ENCODE measurements at places on chromosomes 11 and 22.
A peak's percentile ranks its signal among the peaks of the same experiment; 100 is the strongest.

GRCh38 chr11:20397281-20397680 is 9.8 kb downstream of the PRMT3 start:
- peak; percentile 90 for DNase-seq

GRCh38 chr11:88359541-88359940 is 22.0 kb upstream of the CTSC start:
- DNase-seq = peak; percentile 83

GRCh38 chr11:86919557-86920210 is 35.5 kb downstream of the FZD4 start:
- peak; percentile 77 for DNase-seq

- DNase-seq = no peak
These were observed 19.3 kb upstream of the CSRP3 start for GRCh38 chr11:19220903-19221724.

- peak; percentile 5 for DNase-seq
These were observed 93.9 kb upstream of the CSNK2A3 start for GRCh38 chr11:11446967-11447366.

DNA sequence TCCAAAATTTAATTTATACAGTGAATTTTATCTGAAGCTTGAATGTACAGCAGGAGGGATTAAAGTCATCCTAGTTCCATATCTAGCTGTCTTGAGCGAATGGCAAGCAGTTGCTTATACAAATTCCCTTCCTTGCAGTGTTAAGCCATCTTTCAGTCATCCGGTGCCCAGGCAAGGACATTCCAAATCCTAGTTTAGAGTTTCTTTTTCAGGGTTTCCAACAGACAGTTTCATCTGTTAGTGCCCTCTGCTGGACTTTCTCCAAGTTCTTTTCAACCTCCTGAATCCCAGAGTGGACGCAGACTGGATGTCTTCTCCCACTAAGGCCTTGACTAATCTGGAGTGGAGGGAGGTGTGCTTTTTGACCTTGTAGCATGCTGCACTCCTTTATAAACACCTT is 45.4 kb downstream of the GRAMD1B start:
- no peak for DNase-seq

GRCh38 chr11:96388891-96389719 is 607 bp downstream of the CCDC82 start:
- DNase-seq = peak; percentile 78

DNA sequence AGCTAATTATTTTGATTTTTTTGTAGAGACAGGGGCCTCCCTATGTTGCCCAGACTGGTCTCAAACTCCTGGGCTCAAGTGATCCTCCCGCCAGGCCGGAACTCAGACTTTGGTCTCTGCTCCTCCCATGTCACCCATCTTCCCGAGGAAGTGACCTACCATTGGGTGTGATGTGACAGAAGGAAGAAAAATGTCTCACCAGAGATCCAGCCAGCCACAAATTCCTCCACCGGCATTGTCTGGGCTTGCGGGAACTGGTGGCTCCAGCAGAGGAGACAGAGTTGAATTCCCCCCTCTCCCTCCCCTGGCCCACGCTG is 772 bp downstream of the SLC25A45 start:
- peak; percentile 80 for DNase-seq

DNA sequence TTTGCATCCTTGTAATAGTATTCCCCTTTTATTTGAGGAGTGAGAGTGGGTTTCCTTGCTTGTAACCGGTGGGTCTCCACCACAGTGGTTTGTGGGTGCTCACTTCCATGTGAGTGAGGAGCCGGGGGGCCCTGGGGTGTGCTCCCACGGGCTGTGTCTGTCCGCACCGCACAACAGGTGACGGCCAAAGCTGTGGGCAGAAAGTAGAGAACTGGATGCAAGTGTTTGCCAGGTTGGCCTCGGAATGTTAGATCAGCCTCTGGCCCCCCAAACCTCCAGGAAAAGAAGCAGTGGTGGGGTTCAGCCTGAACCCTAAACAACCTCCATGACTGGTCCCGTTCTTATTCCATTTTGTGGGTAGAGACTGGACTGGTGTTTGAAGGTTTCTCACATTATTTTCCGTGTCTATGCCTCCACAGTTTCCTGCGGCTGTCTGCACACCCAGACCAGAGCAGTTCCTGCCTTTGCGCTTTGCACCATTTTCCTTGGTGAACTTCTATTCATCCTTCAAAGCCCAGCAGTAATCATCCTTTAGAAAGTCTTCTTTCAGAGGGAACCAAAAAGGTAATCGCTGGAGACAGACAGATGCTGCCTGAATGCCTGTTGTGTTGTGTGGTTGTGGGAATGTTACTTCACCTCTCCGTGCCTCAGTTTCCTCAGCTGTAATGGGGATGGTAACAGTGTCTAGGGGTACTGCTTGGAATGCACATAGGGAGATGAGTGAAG is 77.2 kb downstream of the MYEOV start:
- no peak for DNase-seq

DNA sequence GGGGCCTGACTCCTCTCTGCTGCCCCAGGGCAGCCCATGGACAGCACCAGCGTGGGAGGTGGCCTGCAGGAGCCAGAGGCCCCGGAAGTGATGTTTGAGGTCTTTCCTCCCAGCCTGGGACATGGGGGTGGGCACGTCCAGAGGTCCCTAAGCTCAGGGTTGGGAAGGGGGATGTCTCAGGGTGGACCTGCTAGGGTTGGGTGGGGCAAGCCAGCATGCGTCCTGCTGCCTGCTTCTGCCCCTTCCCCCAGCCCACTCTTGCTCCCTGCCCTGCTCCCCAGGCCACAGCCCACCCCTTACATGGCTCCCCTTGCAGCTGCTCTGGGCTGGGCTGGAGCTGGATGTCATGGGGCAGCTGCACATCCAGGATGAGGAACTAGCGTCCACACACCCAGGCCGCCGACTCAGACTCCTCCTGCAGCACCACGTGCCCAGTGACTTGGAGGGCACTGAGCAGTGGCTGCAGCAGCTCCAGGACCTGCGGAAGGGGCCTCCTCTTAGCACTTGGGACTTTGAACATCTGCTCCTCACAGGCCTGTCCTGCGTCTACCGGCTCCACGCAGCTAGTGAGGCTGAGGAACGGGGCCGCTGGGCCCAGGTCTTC is 1.3 kb downstream of the FAM180B start:
- peak; percentile 88 for DNase-seq

DNA sequence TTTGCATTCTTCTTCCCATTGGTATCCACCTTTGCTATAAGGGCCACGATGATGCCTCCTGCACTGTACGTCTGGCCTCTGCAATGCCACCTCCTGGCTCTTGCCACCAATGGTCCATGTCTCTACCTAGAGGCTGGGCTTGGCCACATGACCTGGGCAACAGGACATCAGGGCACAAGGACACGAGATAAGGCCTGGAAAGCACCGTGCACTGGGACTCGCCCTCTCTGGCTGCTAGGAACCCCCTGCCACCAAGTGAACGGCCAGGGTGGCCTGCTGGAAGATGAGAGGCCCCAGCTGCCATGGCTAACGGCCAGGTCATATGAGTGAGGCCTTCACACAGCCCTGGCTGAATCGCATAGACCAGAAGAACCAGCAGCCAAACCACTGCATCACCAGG is 87.4 kb downstream of the TRMU start:
- DNase-seq = no peak

- no peak for DNase-seq
These were observed 59.6 kb downstream of the HIRA start for GRCh38 chr22:19371893-19372292.

DNA sequence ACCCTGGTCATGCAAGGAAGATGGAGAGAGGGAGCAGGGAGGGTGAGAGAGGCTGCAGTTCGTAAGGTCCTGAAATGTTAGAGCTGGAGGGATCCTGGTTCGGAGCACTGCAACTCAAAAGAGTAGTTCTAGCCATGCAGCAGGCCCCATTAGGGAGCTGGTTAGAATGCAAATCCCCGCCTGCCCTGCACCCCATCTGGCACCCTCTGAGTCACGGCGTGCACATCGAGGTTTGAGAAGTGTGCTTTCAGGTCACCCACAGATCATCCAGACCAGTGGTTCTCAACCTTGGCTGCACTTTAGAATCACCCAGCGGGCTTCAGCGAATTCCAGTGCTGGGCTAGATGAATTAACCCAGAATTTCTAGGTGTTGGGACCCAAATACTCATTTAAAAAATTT is 48.2 kb downstream of the ST3GAL4 start:
- DNase-seq = no peak

DNA sequence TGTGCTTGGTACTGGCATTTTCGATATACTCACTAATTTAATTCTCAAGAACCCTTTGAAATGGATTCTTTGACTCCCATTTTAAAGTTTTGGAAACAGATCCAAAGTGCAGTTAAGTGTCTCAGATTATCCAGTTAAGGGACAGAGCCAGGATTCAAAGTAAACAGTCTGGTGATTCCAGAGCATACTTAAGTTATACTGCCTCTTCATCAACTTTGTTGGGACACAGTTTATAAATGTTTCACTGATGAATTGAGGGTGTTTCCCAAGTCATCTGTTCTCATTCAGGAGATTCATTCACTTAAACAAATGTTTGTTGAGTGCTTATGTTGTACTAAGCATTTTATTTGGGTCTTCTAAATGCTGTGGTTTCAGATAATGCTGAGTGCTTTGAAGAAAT is 17.1 kb downstream of the KDM2A start:
- DNase-seq = no peak

DNA sequence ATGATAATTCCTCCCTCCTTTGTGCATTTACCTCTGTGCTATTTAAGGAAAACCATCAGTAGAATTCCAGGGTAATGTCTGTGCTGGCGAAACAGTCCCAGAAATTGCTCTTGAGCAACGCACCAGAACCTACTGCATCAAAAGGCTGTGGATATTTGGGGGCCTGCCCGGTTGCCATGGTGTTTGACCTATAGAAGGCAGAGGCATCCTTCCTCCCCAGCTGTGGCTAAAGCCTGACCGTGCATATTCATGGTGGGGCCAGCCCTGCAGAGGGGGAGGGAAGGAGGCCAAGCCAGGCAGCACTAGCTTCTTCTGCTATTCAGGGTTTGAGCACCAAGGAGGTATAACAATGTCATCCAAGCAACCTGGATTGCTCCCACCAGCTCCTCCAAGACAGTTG is 215.0 kb upstream of the E2F8 start:
- DNase-seq = no peak

DNA sequence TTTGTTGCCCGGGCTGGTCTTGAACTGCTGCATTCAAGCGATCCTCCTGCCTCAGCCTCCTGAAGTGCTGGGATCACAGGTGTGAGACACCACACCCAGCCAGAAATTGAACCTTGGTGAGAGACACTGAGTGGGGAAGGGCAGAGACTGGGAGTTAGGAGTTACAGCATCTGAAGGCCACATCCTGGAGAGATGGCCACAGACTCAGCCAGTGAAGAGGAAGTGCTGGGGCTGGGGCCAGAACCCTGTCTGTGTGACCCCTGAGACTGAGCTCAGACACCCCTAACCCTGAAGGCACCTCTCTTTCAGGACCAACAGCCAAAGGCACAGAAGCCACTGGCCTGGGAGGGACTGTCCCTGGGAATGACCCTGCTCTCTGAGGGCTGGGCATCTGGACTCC is 33.8 kb downstream of the TXN2 start:
- DNase-seq = peak; percentile 61

- no peak for DNase-seq
These were observed 75.1 kb upstream of the SESN3 start for GRCh38 chr11:95306123-95306522.

GRCh38 chr11:73152861-73153483 is 10.9 kb upstream of the FCHSD2 start:
- DNase-seq = no peak

GRCh38 chr11:75191330-75191717 is 40.4 kb downstream of the SLCO2B1 start:
- DNase-seq = no peak

DNA sequence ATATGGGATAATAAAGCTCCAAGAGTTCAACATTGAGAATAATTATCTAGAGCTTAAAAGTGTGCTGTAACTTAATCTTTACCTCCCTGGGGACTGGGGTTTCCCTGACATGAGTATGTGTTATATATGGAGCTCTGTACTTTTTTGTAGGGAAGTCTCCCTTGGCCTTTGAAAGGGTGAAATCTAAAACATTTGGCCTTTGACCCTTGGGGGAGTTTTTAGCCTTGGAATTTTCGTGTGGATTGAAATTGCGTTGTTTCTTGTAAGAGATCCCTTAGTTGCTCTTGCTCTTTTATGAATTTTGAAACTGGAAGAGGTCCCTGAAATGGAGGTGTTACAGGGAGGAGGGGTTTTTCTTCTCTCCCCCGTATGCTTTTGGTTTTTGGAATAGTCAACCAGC is 450.0 kb downstream of the NELL1 start:
- no peak for DNase-seq

- DNase-seq = no peak
These were observed 91.6 kb upstream of the PARVA start for GRCh38 chr11:12285811-12286222.

GRCh38 chr11:117413616-117414015 is 86.0 kb downstream of the CEP164 start:
- no peak for DNase-seq

- DNase-seq = no peak
These were observed 14.1 kb downstream of the FGF19 start for GRCh38 chr11:69689484-69690319.

- DNase-seq = no peak
These were observed 137.7 kb downstream of the CRYBB2 start for GRCh38 chr22:25357132-25357455.

DNA sequence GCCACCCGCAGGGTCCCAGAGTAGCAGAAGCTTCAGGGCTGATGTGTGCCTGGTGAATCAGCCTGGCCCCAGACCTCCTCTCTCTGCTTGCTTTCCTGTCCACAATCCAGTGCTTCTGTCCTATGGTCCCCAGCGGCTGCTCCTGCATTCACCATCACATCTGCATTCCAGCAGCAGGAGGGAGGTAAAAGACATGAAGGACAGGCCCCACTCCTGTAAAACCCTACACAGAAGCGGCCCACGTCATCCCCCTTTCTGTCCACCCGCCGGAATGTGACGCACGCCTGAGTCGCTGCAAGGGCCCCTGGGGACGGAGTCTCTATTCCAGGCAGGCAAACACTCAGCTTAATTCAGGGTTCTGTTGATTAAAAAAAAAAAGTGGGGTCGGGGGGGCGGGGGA is 58.3 kb downstream of the CDKN1C start:
- DNase-seq = no peak

GRCh38 chr11:13327421-13327820 is 49.8 kb downstream of the BMAL1 start:
- no peak for DNase-seq

DNA sequence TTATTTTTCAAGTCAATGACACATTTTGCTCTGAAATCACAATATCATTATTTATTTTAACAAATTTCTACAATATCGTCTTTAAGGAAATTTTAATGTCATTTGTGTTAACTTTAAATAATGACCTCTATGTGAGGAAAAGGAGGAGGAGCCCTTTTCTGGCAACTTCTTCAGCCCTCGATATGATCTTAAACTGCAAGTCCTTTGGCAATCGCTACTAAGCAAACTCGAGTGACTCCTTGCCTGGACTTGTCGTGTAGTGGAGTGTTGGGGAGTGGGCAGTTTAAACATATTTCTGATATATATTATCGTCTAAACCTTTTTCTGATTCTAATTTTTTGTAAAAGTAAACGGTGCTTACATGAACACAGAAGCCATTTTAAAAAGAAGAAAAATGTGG is 16.7 kb downstream of the ETS1 start:
- DNase-seq = no peak

- DNase-seq = no peak
These were observed 118.4 kb upstream of the SESN3 start for GRCh38 chr11:95349345-95349942.

GRCh38 chr11:130635937-130636630 is 187.6 kb downstream of the ADAMTS15 start:
- DNase-seq = no peak

GRCh38 chr11:69337211-69337721 is 43.3 kb downstream of the MYEOV start:
- no peak for DNase-seq
